ENCODE measurements at places on chromosomes 12 and 14. TPM values are rescaled to one million over a fixed set of nuclear protein-coding genes. Genes with fewer than 3 reads are reported as not detected.

DNA sequence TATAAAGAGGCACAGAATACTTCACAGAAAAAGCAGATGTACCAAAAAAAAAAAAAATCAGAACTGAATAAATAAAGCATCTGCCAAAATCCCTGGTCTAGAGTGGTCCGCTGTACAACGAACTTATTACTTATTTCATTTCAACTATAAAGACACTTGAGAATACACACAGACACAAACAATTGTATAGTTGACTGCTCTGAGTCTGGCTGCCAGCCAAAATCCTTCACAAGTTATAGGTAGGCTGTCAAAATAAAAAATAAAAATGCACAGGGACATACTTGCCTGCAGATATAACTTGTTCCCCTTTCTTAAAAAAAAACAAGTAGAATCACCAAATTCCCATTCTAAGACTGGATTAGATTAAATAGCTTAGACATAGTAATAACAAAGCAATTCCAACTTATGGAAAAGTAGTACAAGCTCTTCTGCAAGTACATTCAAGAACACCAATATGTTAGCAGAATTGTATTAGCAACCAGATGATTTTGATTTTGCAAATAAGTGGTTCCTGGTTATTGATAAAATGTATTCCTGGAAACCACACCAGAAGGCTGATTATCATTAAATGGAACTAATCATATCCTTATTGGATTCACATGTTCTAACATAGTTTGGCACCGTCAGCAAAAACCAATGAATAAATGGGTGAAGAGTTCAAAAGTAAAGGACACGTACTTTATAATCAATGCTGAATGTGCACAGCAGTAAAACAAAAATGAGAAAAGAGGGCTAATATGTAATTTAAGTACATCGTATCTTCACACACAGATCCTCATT, 248.5 kb downstream of the NELL2 start:
- DNase-seq, result no peak

DNA sequence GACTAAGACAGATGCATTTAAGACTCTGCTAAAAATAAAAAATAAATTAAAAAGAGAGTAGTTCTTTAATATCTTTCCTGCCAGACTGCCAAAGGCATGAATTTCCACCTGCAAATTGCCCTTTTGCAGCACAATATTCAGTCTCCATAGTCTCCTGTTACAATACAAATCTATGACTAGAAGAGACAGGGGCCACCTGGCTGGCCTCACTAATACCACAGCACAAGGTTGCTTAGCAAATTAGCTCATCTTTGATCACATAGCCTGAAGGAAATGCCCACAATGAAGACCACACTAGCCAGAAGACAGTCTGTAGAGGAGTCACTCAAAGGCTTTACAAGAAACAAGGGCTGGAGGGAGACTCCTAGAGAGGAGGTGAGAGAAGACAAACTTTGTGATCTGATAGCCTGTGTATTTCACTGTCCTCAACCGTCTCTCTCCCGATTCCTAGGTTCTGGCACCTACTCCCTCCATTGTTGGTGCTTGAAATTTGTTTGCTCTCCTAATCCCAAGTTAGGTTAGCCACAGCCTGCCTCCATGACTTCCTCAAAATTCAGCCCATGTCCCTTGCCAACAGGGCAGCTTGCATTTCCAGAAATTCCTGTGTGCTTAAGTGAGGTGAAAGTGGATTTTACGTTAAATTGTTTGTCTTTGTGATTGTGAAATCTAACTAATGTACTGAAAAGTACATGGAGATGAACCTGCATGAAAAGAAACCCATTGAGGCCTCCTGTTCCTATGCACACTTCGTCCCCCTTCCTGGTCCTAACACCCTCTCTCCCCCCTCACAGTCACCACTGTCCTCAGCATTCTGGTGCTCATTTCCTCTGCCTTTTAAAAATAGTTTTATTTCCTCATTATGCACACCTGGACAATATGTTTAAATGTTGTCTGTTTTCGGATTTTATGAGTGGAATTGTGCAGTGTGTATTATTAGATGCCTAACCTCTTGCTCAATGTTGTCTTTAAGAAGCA, 88.7 kb upstream of the PLXNC1 start:
- DNase-seq, result no peak

DNA sequence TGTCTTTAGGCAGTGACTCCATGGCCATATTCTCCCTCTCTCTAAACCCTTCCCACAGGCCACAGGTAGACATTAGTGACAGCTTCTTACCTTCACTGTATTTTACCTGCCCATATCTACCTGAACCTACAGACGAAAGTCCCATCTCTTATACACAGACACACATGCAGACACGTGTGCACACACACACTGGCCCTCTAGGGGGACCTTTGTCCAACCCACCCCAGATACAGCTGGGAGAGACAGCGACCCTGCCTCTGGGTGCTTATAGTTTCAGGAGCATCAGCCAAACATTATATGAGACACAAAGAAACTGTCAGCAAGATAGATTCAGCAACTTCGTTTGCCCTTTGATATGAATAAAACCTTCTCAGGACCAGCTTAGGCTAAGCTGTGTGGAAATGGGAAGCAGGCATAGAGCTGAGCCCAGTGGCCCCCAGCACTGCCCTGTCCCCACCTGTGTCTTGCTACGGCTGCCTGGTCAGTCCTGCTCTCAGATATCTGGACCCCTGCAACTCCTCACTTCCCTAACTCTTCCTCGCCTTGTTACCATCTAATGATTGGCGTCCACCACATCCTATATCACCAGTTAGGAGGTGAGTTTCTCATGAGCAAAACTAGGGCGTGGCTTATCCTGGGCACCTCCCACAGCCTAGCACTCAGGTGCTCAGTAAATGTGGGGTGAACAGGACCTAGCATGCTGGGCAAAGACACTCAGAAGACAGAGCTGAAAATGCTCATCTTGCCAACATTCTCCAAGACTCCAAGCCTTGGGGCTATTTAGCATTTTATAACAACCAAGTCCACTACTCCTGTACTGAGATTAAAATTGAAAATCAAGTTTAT, 12.0 kb upstream of the CD9 start:
- DNase-seq, result no peak

- DNase-seq, result no peak
These were observed 37.4 kb downstream of the PLEKHA5 start for GRCh38 chr12:19166956-19167355.

DNA sequence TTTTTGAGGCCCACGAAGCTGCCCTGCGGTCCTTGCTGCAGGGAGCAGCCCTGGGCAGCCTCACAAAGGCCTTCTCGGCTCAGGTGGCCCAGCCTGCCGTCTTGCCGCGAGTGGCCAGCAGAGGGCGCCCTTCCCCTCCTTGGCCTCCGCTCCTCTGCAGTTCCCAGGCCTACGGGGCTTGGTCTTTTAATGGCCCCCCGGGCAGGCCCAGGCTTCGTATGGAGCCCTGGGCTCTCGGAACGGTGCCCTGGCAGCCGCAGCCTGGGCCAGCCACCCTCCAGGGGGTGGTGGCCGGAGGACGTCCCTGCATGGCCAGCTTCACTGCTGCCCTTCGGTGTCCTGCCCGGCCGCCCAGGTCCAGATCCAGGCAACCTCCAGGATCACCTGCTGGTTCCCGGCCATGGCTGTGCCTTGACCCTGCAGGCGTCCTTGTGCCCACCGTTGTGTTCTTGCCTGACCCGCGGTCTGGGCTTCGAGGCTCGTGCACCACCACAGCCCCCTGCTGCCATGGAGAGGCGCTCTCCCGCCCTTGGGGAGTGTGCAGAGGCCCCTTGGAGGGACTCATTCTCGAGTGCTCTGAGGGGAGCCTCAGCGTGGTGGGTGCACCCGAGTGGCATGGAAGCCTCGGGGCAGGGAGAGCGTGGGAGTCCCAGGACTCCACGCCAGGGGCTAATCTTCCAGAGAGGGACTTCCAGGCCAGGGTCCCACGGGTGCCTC, 9.4 kb downstream of the ASPG start:
- DNase-seq, result peak; percentile 88

DNA sequence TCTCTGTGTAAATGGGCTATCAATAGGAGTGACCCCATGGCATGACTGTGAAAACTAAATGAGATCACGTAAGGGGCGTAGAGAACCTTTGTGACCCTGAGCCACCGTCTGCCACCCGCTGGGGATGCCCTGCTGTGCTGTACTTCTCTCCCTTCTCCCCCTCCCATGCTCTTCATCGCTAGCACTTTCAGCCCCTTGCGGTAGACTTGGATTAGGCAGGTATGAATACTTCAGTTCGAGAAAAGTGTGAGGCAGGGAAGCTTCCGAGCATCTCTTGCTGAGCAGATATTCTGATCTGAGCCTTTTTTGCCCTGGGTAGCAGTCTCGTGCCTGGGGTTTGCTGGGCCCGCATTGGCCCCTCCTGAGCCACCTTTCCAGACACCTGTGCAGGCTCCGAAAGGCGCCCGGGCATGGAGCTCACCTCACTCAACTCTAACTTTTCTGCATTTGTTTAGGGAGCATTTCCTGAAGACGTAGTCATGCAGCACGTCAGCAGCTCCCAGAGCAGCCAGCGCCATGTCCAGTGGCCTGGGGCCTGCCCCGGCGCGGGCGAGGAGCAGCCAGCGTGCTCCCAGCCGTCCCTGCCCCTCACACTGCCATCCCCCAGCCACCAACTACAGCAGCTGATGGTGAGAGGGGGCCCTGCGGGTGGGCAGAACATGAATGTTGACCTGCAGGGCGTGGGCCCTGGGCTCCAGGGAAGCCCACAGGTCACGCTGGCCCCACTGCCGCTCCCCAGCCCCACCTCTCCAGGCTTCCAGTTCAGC, 40.4 kb downstream of the DDX51 start:
- no peak for DNase-seq

DNA sequence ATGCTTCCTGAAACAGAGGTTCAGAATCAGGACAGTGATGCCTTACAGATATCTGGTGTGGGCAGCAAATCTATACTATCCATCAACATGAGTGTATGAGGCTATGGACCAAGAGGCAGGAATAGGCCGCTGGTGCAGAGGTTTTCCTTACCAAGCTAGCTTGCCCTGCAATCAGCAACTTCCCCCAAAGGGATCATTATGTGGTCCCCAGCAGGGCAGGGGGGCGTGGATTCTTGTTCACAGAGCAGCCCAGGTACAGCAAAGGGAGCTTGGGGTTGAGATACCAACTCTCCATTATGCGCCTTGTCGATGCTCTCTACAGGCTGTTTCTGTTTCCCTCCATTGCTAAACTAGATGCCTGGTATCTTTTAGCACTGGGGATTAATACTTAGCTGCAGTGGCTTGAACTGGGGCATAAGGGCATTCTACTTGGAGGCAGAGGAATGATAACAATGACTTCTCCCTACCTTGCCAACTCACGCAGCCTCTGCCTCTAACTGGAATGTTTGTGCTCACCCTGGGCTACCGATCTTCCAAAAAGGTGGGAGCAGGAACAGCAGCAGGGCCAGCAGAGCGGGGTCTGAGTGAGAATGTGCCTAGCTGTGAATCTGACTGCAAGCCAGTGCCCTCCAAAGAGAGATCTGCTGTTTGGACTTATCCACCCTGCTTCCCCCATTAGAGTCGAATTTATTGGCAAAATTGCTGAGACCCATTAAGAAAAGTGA, 10.3 kb upstream of the KRT1 start:
- no peak for DNase-seq

DNA sequence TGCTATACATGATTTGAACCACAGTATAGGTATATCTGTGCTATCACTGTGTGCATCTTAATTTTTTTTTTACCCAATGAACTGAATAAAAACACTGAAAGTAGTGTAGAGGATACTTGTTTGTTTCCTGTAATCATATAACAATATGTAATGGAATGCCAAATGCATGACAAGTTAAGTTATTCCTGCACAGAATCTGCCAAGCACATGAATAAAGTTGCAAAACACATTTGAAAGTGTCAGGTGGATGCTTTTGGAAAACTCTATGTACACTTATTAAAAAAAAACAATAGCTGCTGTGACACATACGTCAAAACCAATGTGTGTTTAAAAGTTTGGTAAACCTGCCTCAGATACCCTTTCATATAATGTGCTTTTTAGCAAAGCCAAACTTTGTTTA, 1638.1 kb upstream of the SEL1L start:
- DNase-seq, result no peak

- DNase-seq, result no peak
These were observed 23.3 kb downstream of the GABARAPL1 start for GRCh38 chr12:10235761-10236631.

GRCh38 chr12:132423820-132424645, 65.9 kb upstream of the FBRSL1 start:
- no peak for DNase-seq

- DNase-seq, result peak; percentile 79
These were observed 510 bp downstream of the ARID2 start for GRCh38 chr12:45730084-45730347.

- DNase-seq, result no peak
These were observed 1.6 kb upstream of the HPD start for GRCh38 chr12:121860257-121860656.

DNA sequence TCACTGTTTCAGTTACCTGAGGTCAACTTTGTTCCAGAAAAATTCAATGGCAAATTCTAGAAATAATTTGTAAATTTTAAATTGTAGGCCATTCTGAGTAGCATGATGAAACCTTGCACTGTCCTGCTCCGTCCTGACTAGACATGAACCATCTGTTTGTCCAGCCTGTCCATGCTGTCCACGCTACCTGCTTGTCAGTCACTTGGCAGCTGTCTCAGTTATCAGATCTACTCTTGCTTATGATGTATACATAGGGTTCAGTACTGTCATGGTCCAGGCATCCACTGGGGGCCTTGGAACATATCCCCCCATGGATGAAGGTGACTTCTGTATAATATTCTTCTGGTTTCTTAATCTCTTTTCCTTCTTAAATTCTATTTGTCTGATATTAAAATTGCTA, 14.1 kb upstream of the EVL start:
- no peak for DNase-seq

GRCh38 chr12:52147367-52147963, 44.3 kb downstream of the KRT80 start:
- no peak for DNase-seq

- no peak for DNase-seq
These were observed at the start of gene PTCSC3 for GRCh38 chr14:36176524-36176923. Gene PTCSC3, minus strand, starts transcription at chr14:36176722.

- no peak for DNase-seq
These were observed 24.4 kb upstream of the CDK17 start for GRCh38 chr12:96424601-96425000.

GRCh38 chr12:49885663-49886461, 17.8 kb downstream of the FAIM2 start:
- DNase-seq, result no peak

GRCh38 chr14:51884086-51884927, 23.9 kb downstream of the GNG2 start:
- DNase-seq, result no peak

GRCh38 chr12:95653771-95654546, 102.7 kb upstream of the USP44 start:
- DNase-seq, result no peak

DNA sequence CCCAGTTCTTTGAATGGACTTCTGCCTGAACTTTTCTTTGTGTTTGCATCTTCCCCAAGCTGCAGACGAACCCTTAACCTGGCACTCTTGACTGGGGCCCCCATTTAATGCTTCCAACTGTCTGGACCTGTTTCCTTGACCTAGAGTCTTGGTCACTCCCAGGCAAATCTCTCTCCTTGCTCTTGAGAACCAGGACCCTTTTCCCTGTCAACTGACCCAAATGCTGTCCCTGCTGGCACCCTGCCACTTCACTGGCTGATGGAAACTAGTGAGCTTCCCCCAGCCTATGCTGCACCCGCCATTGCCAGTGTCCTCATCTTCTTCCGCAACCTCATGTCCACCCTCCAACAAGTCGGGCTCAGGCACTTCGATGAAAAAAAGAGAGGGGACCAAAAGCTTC, 79.5 kb downstream of the PRIMA1 start:
- no peak for DNase-seq

The SMCO2 gene
- not detected for total RNA-seq

The STON2 gene
- not detected for total RNA-seq

The GALNT16 gene
- not detected for total RNA-seq

The TPPP2 gene
- not detected for total RNA-seq

The DBX2 gene
- not detected for total RNA-seq
